ENCODE measurements at places on chromosomes 16 and 17. TPM values are rescaled to one million over a fixed set of nuclear protein-coding genes. Genes with fewer than 3 reads are reported as not detected.

Gene SNAI3
- total RNA-seq: 4.1 TPM

Gene CSH2
- total RNA-seq: not detected

Gene ZNF629
- 3.7 TPM for total RNA-seq

Gene TNS4
- 10.8 TPM for total RNA-seq

Gene EXOC3L1
- total RNA-seq: 0.16 TPM

Gene GLIS2
- 0.27 TPM for total RNA-seq

Gene UTS2R
- total RNA-seq: not detected

Gene DPEP1
- total RNA-seq: not detected

DNA sequence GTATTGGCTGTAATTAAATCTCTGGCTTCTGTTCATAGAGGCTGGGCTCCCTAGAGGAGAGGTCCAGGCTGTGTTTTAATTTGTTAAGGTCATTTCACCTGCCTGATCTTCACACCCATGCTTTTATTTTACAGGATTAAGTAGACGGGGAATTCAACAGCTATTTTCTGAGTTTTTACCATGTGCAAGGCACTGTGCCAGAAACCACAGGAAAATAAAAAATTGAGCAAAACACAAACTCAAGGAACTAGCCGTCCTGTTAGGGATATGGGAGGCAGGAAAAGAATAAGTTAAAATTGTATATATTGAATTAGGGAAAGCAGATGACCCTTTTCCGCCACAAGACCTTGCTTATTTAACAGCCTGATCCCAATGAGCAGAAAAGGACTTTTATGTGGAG, 29.1 kb downstream of the HS3ST3A1 start:
- no peaks in the 10 kb centered on the region for H3K4me1 ChIP-seq
- no peak overlapping the region for H3K27ac ChIP-seq
- H3K36me3 ChIP-seq: no peaks in the 10 kb centered on the region
- peaks cover 27% of the 10 kb centered on the region for H3K27me3 ChIP-seq
